ENCODE measurements at places on chromosomes 6 and 20. TPM values are rescaled to one million over a fixed set of nuclear protein-coding genes. Genes with fewer than 3 reads are reported as not detected.

Gene KLHDC3
- total RNA-seq: 27.7 TPM

Gene SLC13A3
- 0.02 TPM for total RNA-seq

Gene NFATC2
- 8.5 TPM for total RNA-seq

Gene VWA7
- total RNA-seq: 1.3 TPM

Gene NKAIN4
- 5.2 TPM for total RNA-seq

Gene FABP7
- not detected for total RNA-seq

Gene FAXC
- total RNA-seq: 5.9 TPM

Gene MYL9
- total RNA-seq: 27.1 TPM

Gene WFDC8
- not detected for total RNA-seq
